ENCODE measurements at places on chromosomes 2 and 18.
A peak's percentile ranks its signal among the peaks of the same experiment; 100 is the strongest.

DNA sequence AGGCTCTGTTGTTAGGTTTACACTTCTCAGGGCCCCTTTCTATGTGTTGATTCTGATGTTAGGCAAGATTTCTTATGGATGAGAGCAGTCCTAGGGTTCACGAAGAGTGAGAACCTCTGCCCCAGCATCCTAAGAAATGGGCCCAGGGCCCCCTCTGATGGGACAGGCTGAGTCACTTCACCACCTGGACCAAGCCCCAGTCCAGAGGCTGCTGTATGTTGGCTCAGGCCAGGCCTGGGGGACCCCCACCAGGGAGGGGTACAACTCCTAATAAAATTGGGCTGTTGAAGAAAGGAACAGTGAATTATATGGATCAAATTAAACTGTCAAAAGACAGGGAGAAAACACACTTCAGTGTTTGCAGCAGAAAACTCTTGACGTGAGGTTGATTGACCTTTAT is 365.9 kb upstream of the HS6ST1 start:
- DNase-seq = no peak

DNA sequence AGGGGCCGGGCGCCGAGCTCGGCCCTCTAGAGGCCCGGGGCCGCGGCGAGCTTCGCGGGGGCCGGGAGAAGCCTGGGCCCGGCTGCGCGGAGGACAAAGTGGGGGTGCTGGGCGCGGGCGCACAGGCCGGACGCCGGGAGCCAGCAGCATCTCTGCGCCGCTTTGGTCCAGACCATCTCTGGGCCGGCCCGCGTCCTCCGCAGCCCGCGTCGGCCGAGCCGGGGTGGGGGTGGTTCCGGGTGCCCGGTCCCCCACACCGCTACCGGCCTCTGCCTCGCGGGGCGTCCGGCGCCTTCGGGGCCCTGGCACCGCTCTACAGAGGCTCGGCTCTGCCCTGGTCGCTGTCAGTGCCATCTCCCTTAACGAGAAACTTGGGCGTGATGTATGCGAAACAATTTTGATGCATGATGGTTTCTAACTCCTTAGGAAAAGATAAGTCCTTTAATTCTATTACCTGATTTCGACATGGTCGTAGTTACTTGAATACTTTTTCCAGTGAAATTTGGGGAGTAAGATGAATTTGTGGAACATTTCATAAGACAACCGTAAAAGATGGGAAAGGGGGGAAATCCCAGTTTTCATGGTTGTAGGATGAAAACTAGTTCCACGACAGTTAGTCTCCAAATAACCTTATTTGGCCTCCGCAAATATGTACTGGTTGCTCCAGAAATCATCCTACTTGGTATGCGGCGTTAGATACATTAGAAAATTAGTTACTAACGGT is 562 bp downstream of the TWSG1 start:
- peak; percentile 56 for DNase-seq

DNA sequence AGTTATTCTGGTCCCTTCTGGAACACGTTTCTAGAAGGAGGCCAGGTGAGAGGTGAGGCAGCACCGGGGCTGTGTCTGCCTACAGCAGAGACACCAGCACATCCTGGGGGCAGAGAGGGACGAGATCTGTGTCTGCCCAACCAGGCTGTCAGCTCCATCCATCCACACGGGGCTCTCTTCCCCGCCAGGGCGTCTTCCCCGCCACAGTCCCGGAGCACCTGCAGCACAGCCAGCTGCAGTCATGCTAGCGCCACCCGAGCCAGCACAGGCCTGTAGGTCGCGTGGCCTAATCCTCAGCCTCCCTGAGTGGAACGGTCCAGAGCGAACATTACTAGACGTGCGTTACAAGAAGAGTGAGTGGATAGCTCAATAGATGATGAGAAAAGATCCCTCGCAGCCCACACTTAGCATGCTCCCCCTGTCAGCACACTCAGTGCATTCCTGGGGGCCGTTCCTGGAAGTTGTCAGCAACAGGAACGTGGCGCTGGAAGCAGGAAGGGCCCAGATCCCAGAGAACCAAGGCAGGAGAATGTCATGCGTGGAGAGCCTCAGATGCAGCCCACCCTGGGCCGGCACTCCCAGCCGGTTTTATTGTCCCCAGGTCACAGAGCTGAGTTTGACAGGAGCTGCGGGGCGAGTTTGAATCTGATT is 179.0 kb downstream of the TWIST2 start:
- DNase-seq = no peak

- DNase-seq = no peak
Measured at GRCh38 chr18:12645751-12646203, 12.1 kb downstream of the SPIRE1 start.

DNA sequence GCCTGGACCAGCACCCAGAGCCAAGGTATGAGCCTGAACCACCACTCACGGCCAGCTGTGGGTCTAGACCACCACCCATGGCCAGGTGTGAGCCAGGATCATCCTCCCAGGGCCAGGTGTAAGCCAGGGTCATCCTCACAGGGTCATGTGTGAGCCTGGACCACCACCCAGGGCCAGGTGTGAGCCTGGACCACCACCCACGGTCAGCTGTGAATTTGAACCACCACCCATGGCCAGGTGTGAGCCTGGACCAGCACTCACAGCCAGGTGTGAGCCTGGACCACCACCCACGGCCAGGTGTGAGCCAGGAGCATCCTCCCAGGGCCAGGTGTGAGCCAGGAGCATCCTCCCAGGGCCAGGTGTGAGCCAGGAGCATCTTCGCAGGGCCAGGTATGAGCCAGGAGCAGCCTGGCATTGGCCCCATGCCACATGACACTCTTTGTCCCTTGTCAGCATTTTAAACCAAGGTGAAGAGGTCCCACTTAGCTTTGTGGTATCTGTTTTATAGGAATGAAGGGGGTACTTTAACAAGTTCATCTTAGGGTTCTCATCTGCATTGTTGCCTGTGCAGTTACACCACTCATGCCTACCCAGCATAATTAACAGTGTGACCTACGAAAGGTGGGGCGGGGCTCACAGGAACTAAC is 71.2 kb downstream of the AGAP1 start:
- DNase-seq = no peak

DNA sequence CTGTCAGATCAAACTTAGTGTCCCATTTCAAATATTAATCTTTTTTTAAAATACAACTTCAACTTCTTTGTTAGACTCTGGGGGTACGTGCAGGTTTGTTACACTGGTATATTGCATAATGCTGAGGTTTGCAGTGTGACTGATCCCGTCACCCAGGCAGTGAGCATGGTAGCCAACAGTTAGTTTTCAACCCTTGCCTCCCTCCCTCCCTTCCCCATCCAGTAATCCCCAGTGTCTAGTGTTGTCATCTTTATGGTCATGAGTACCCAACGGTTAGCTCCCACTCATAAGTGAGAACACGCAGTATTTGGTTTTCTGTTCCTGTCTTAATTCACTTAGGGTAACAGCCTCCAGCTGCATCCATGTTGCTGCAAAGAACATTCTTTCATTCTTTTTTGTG is 23.9 kb downstream of the NOL10 start:
- no peak for DNase-seq

DNA sequence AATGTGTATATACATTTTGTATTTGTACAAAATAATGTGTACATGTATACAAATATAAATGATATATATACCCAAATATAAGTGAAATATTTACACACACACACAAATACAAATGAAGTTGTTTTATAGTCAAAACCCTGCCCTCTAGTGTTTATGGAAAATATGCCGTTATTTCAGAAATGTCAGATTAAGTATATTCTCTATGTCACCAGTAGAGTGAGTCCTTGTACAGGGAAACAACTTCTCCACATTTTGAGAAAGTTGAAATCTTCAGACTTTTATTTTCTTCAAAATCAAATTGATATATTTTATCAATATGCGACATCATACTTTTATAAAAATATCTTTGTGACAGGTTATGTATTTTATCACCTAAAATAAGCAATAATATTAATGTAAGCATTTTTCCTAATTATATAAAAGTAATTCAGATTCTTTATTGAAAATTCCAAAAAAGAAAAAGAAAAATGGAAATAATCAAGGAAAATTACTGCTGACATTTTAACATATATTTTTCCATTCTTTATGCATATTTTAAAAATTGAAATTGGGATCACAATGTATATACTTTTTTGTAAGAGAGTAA is 22.4 kb downstream of the ARL6IP6 start:
- peak; percentile 78 for DNase-seq

Data from CD4-positive, CD25-positive, alpha-beta regulatory T cell (primary cell).